ENCODE measurements at places on chromosomes 12 and 14. TPM values are rescaled to one million over a fixed set of nuclear protein-coding genes. Genes with fewer than 3 reads are reported as not detected.

TDRD9 gene
- 0.74 TPM for total RNA-seq

HOTAIR gene
- total RNA-seq, result not detected

RBM23 gene
- 49.5 TPM for total RNA-seq

TAS2R31 gene
- total RNA-seq, result not detected

SMARCC2 gene
- 28.4 TPM for total RNA-seq

AQP6 gene
- 0.14 TPM for total RNA-seq

CYP46A1 gene
- not detected for total RNA-seq

COCH gene
- 1.0 TPM for total RNA-seq

KRT85 gene
- total RNA-seq, result not detected

TIMELESS gene
- total RNA-seq, result 14.2 TPM

AMN gene
- total RNA-seq, result 3.8 TPM

BIN2 gene
- total RNA-seq, result 0.42 TPM

GOLGA5 gene
- total RNA-seq, result 28.6 TPM

OAS2 gene
- 0.33 TPM for total RNA-seq

NPFF gene
- not detected for total RNA-seq

BRMS1L gene
- 7.0 TPM for total RNA-seq

RFLNA gene
- total RNA-seq, result not detected

ANKRD33 gene
- total RNA-seq, result not detected

KCNK10 gene
- not detected for total RNA-seq

Data from airway epithelial cell (primary cell).